ENCODE measurements at places on chromosomes 3 and 15. TPM values are rescaled to one million over a fixed set of nuclear protein-coding genes. Genes with fewer than 3 reads are reported as not detected.

Gene SLC38A3
- total RNA-seq, result 0.12 TPM

Gene P2RY1
- total RNA-seq, result 1.1 TPM

Gene NOP10
- total RNA-seq, result 313 TPM

Gene FAM162A
- 163 TPM for total RNA-seq

Gene MAP1A
- 1.3 TPM for total RNA-seq

Gene NMB
- total RNA-seq, result 2.7 TPM

Gene VIPR1
- 6.6 TPM for total RNA-seq

Gene CLDN16
- total RNA-seq, result not detected

Gene TMOD2
- total RNA-seq, result 5.4 TPM

Gene ASB14
- not detected for total RNA-seq

Gene TAGLN3
- 3.5 TPM for total RNA-seq

Gene TRPM1
- not detected for total RNA-seq

Gene TPM1
- 8.9 TPM for total RNA-seq

Gene UPK1B
- total RNA-seq, result 0.41 TPM

Gene AAGAB
- total RNA-seq, result 43.9 TPM

Gene GP9
- not detected for total RNA-seq

Gene NTRK3
- 0.88 TPM for total RNA-seq

Measured in activated CD4-positive, alpha-beta T cell treated with anti-CD3 and anti-CD28 coated beads for 36 hours (primary cell).